ENCODE measurements at places on chromosomes 5 and 9. TPM values are rescaled to one million over a fixed set of nuclear protein-coding genes. Genes with fewer than 3 reads are reported as not detected.

The GPSM1 gene
- total RNA-seq = 26.9 TPM

The SOHLH1 gene
- total RNA-seq = not detected

The PKD2L2 gene
- not detected for total RNA-seq

The ZSWIM6 gene
- 4.3 TPM for total RNA-seq

The DCTN3 gene
- 102 TPM for total RNA-seq

The C1QTNF2 gene
- total RNA-seq = 0.04 TPM

The NTRK2 gene
- not detected for total RNA-seq

GRCh38 chr9:38006163-38006562 lies 62.9 kb downstream of the SHB start:
- peak; percentile 76 for DNase-seq

GRCh38 chr5:135211083-135211790 lies 177.2 kb upstream of the PITX1 start:
- no peak for DNase-seq

DNA sequence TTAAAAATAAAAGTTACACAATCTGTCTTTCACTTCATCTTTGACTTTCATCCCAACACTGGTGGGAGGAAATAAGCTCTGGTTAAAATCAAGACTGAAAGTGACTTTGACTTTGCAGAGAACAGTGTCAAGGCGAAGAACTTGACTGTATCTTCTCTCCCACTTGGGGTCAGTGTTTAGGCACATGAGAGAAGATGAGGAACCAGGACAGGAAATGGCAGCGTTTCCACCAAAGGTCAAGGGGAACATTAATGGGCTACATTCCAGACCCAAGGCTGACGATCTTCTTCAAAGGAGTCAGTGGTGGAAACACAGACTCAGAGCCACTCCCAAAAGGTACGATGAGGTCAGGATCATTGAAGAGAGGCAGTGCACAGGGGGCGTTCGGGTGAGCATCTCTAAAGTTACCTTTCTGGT lies 409.5 kb downstream of the ARHGEF28 start:
- DNase-seq = peak; percentile 64

DNA sequence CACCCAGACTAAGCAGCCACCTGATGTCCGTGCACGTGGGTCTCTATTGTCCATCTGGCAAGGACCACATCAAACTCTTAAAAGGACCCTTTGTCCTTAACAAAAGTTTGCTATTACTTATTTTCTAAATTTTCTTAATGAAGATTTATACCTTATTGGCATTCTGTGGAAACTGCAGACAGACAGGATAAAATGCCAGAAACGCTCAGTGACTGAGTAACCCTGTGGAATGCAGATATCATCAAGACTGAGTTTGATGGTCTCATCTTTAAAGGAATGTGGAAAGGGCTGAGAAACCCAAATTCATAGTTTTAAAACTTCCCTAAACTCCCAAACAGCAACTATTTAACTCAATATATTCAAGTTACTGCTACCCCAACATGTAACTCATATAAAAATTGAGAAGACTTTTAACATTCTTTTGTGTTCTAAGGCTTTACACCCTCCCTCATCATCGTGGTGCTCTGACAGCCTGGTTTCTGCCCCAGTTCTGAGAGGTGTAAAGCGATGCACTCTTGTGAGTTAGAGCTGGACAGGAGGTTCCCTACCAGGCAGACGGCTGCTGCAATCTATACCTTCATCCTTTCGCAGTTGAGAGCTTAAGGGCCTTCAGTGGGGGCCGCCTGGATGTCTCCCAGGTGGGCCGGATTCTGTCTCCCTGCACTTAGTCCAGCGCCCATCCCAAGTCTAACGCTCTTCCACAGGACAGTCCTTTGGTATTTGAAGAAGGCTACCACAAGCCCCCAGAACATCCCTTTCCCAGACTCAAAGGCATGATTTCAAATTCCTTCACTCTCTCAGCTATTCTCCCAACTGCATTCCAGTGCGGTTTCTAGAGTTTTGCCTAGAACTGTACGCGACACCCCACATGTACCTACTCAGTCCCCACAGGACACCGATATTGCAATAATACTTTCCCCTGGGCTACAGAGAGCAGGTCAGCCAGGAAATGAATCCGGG lies 68.9 kb downstream of the DAP start:
- peak; percentile 53 for DNase-seq

GRCh38 chr5:132056610-132057497 lies 3.6 kb upstream of the IL3 start:
- DNase-seq = no peak

DNA sequence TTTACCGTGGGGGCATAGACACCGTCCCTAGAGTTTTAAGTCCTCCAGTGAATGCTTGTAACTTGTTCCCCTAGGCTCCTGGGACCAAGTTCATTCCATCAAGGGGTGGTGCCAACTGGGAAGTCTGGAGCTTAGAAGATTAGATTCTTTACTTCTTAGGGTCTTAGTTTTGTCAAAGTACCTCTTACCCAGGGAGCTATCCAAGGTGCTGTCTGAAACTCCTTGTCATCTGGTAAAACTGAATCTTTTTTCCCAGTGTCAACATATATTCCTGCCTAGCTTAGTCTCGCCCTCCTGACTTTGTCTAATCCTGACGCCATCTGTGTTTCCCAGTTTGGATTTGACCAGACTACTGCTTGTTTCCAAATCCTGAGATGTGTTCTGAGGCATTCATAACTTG lies 41.6 kb downstream of the MAMDC2 start:
- DNase-seq = peak; percentile 40

DNA sequence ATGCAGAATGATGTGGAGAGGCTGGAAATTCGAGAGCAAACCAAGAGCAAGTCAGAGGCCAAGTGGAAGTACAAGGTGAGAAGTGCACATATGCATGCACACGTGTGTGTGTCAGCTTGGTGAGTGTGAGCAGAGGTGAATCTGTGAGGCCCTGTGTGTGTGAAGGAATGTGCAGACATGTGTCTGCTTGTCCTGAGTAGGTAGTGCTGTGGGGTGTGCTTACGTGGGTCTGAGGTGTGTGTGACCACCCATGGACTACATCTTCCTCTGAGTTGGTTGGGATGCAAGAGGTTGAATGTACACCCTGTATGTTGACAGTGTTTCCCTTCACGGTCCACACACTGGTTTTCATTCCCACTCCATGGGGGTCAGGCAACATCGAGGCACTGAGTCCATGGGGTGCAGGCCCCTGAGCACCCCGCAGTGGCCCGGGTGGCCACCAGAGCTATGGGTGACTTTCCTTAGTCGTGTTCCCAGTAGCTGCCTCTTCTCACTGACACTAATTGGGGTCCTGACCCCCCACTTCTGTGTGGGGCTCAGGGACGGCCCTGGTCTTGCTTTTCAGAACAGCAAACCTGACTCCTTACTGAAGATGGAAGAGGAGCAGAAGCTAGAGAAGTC lies 86.7 kb downstream of the PHF2 start:
- no peak for DNase-seq

DNA sequence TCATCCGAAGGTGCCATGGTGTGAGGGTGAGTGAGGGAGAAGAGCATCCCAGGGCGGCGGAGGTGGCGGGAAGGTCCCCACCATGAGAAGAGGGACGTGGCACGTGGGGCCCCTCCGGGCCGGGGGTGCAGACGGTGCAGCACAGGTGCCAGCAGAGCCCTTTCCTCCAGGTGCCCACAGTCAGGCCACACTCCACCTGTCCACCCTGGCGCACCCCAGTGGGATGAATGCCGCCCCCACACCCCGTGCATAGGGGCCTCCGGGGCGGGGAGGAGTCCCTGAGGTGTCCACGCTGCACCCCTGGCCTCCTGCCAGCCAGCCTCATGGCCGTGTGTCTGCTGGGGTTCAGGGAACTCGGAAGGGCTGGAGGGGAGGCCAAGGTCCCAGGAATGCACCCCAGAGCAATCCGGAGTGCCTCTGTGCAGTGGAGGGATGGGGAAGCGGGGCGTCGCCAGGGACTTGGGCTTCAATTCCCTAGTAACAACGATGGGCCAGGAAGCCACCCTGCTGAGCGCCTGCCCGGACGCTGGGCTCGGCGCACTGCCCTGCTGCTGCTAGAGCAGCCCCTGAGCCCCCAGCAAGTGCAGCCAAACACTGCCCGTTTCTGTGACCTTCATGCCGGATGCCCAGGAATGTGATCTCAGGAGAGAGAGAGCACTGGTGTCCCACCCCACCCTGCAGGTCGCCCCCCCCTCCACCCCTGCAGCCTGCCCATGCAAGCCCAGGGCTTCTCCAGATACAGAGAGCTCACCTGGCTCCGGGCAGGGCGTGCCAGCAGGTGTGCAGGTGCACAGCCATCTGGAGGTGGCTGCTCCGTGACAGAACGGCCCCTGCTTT lies 8.8 kb upstream of the NACC2 start:
- DNase-seq = no peak

- peak; percentile 15 for DNase-seq
Measured at GRCh38 chr9:93950619-93951601, 4.2 kb downstream of the BARX1 start.

GRCh38 chr5:24630918-24631317 lies 13.9 kb downstream of the CDH10 start:
- peak; percentile 42 for DNase-seq

DNA sequence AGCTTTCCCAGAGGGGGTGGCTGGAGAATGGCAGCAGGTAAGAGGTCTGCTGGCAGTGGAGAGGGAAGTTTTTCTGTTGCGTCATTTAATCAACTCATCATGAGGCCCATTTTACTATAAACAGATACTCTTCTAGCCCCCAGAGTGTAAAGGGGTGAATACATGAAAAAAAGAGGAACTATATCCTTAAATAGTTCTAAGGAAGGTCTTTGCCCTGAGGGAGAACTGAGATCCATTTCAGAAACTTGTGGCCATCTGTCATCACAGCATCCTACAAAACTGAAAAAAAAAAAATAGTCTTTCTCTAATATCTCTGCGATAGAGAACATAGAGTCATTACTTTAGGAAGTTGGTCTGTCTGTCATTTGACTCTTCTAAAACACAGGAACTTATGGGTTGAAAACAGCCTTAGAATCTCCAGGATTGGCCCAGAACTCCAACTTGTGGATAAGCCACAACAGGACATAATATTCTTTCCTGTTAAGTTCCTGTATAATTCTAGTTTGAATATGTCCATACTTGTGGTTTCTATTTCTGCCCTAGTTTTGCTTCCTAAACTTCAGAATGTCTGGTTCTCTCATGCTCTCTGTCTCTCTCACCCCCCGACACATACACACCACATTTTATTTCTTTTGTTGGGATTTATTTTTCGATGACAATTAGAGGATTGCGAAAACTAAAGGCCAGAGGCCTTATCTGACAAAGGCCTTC lies 238.5 kb upstream of the PIK3R1 start:
- DNase-seq = no peak

DNA sequence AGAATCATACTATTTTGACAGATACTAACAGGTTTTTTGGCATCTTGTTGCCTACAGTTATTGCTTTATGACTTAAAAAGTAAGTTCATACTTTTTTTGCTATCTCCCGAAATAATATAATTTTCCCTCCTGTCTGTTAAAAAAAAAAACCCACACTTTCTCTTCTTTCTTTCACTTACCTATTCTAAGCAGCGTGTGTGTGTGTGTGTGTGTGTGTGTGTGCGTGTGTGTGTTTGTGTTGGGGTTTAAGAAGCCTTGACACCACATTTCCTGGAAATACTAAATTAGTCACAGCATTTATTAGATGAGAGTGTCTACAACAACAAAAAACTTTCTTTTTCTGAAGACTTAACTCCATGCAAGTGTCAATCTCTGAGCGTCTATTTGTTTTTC lies 12.4 kb downstream of the TNFAIP8 start:
- DNase-seq = peak; percentile 7

DNA sequence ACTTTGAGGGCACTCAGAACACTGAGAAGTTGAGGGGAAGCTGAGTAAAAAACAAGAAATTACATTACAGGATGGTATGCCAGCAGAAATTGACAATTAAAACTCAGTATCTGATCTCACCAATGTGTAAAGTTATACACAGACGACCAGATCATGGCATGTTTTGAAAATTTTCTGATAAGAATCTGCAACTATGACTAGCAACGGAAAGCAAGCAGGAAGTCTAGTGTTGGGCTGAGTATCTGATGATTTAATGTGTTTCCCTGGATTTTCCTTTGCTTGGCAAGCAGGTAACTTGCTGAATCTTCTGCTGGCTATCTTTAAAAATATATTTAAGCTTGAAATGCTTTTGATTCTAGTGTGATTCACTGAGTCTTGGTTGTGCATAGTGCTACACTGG lies 5.2 kb upstream of the GCNT4 start:
- DNase-seq = no peak

DNA sequence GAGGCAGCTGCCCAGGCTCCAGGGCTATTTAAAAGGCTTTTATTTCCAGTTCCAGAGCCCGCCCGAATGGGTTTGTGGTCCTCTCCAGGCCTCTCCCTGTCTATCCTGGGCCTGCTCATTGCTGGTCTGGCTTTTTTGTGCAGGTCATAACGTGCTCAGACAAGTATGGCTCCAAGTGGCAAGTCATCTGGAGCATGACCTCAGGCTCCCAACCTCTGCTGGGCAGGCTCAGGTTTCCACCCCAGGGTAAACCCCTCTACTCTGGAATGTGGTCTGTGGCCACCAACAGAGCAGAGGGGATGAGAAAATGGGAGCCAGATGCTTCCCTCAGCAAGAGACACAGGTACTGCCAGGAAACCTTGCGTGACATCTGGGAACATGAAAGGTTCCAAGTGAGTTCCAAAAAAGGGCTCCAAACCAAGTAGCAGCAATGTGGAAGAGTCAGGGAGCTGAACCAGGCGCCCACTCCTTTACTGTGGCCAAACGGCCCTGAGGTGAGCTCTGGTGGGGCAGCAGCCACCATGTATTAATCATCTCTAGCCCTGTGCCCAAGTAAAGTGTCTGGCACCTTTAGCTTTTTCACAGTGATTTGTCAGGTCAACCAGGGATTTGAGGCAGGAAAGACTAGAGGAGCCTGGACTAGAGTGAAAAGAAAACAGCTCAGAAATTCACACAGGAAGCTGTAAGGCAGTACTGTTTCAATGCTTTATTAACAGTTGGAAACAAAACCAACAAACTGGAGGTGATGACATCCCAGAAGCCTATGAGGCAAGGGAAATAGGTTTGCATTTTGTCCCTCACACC lies 25.7 kb downstream of the PCDHGC5 start:
- DNase-seq = no peak

GRCh38 chr9:37622462-37622861 lies 28.3 kb upstream of the FRMPD1 start:
- no peak for DNase-seq

GRCh38 chr5:89857790-89858189 lies 551.8 kb downstream of the CETN3 start:
- peak; percentile 93 for DNase-seq

GRCh38 chr5:91340532-91340931 lies 42.6 kb downstream of the ARRDC3 start:
- no peak for DNase-seq

DNA sequence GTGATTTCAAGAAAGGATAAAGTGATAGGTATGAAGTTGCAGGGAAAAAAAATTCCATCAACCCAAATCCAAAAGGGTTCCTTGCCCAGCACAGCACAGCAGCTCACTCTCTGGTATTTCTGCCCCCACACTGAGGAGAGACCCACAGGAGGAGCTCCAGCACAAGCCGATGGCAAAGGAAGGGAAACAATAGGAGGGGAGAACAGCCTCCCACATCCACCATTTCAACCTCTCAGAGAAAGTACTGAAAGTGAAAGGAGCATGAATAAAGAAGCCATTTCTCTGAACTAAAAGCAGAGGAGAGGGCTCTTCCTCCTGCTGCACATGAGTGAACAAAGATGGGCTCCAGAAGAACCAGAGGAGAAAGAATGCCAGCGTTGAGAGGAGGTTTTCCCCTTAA lies 54.9 kb upstream of the ZSWIM6 start:
- no peak for DNase-seq

GRCh38 chr5:1047332-1047965 lies 38.8 kb downstream of the NKD2 start:
- no peak for DNase-seq

- DNase-seq = no peak
Measured at GRCh38 chr9:135889564-135890189, 17.7 kb downstream of the CAMSAP1 start.

Measured in PC-3 (cell line).